ENCODE measurements at places on chromosomes 7 and 10. TPM values are rescaled to one million over a fixed set of nuclear protein-coding genes. Genes with fewer than 3 reads are reported as not detected.

Gene CPXM2
- 2.9 TPM for total RNA-seq

Gene HYAL4
- total RNA-seq, result 0.11 TPM

Gene TUBB8
- 2.5 TPM for total RNA-seq

Gene ATOH7
- 0.15 TPM for total RNA-seq

Gene PEX1
- 43.1 TPM for total RNA-seq

Gene ANXA7
- total RNA-seq, result 94.1 TPM

Gene SLC18A3
- total RNA-seq, result not detected

Gene PNLIPRP1
- total RNA-seq, result not detected

Gene MBL2
- total RNA-seq, result not detected

Gene TAS2R5
- total RNA-seq, result 0.24 TPM

Gene GRID1
- total RNA-seq, result 0.22 TPM

Gene POM121C
- total RNA-seq, result 13.2 TPM

Gene INSYN2A
- 0.07 TPM for total RNA-seq

Gene GLI3
- 6.7 TPM for total RNA-seq

Gene MAT1A
- total RNA-seq, result 0.52 TPM

Gene LIPJ
- not detected for total RNA-seq

Gene MNX1
- 1.2 TPM for total RNA-seq

Gene GPR146
- 0.07 TPM for total RNA-seq

Gene GPR85
- total RNA-seq, result not detected

Gene STEAP2
- total RNA-seq, result 8.8 TPM

Gene SCIN
- total RNA-seq, result not detected

Gene TMEM273
- total RNA-seq, result not detected

Gene BAG3
- total RNA-seq, result 8.4 TPM

Gene HILPDA
- 26.0 TPM for total RNA-seq

Gene PDZD7
- 5.1 TPM for total RNA-seq

Gene CRHR2
- total RNA-seq, result not detected

Gene EVX1
- not detected for total RNA-seq

Gene INTS1
- total RNA-seq, result 78.7 TPM

Data from H7 (cell line).